Activated CD8-positive, alpha-beta memory T cell treated with anti-CD3 and anti-CD28 coated beads, Interleukin-2, amount 10 ng/mL, durations not matched to agents 7 days and 5 days (primary cell): ENCODE measurements at places on chromosomes 2 and 18.

DNA sequence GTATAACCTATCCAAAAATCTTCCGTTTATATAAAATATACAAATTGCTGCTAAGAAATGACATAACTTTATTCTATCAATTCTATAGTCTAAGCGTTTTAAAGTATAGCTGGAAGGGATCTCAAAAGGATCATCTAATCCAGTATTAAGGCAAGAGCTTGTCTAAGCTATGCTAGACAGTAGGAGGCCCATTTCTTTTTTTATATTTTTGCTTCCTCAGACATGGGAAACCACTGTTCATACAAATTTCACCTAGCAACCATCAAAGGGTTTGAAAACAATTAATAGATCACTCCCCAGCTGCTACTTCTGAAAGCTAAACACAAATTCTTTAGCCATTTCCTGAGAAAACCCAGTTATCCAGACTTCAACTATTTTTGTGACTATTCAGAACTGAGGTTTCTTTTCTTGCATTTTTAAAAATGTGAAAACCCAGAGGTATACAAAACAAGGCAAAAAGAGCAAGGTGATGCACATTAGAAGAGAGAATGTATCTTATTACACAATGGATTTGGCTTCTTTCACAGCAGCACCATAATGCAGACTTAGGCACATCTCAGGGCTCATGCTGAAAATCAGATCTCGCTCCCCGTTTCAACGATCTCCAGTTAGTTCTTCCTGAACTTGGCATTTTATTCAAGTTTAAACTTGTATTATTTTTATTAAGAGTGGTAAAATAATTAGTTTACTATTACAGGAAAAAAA, 274.4 kb downstream of the LRP1B start:
- DNase-seq, result no peak

DNA sequence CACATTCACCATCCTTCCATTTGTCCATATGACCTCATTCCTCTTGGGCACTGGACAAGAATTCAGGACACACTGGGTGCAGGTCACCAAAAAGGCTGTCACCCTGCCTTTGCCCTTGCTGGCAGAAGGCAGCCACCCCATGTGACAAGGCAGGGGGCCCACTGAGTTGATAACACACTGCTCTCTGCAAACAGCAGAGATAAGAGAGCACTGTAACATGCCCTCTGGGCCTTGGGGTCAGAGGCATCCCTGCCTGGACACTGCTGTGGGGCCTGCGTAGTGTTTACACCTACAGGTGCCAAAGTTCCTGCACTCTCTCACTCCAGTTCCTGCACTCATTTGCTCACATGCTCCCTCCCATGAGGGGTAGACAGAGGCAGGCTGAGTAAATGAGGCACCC, 344.7 kb upstream of the TCF4 start:
- DNase-seq, result no peak

DNA sequence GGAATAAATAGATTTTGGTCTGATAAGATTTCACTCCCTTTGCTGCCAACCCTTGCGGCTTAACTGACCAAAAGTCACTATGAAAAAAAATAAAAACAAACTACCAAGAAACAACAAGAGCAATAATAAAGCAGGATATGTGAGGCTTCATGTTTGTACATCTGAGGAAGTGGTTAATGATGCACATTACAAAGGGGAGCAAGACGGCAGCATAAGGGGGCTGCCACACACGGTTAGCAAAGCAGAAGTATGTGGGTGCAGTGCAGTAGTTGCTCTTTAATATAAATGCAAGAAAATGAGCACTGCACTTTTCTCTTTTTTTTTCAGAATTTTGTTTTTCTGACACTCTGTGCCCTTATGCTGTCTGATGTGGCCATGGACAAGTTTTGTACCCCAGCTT, 377.1 kb upstream of the CNTNAP5 start:
- no peak for DNase-seq

DNA sequence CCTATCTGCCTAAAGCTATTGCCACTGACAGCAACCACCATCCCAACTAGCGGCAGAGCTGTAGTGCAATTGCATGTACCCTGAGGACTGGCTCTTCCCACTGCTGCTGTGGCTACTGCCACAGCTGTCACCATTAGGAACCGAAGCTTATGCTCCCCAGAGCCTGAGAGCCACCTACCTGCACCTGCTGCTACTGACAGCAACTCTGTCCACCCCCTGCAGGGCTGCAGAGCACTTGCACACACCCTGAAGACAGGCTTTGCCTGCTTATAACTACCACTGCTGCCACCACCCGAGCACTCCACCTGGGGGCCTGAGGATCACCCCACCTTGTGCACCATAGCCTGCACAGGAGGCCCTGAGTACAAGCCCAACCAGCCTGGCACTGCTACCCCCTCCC, 217.6 kb upstream of the FOSL2 start:
- no peak for DNase-seq

- DNase-seq, result no peak
Observed at GRCh38 chr2:216626168-216626874, 6.9 kb upstream of the IGFBP2 start.

GRCh38 chr2:215691346-215691745, 255.5 kb upstream of the FN1 start:
- no peak for DNase-seq

- no peak for DNase-seq
Observed at GRCh38 chr2:64551851-64552250, 27.7 kb downstream of the AFTPH start.

- no peak for DNase-seq
Observed at GRCh38 chr2:68319398-68320117, at the start of gene CNRIP1. Gene CNRIP1 (minus strand): TSS chr2:68319949. CDS start chr2:68319400, 549 bp downstream.

DNA sequence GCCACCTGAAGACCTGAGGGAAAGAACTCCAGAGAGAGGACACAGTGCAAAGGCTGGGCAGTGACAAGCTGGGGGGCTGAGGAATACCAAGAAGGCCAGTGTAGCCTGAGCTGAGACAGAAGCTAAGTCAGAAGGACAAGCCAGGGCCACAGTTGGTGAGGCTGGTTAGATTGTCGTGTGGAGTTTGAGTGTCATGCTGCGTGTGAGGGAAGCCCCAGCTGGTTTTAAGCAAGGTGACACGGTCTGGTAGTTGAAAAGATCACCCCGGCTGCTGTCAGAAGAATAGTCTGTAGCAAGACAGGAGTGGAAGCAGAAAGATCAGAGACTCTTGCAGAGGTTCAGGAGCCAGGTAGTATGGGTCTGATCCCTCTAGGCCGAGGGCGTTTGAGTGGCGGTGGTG, 50.6 kb upstream of the RMDN2 start:
- no peak for DNase-seq

DNA sequence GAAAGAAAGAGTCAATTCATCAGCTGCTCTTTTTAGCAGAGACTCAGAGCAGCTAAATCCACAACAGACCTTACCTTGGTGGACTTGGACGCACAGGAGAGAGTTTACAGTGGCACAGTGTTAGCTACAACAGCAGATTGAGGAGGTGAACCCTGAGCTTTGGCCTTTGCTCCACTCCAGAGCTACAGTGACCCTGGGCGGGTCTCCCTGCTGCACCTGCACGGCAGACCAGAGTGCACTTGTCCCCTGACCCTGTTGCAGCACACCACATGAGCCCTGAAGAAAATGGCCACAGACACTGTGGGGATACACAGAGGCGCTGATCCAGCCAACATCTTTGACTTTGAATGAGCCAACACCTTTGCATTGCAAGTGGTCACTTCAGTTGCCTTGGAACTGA, 11.0 kb downstream of the SLC19A3 start:
- no peak for DNase-seq

GRCh38 chr18:9148203-9148552, 11.6 kb downstream of the ANKRD12 start:
- DNase-seq, result no peak

GRCh38 chr2:10775021-10775780, 37.4 kb downstream of the PDIA6 start:
- DNase-seq, result no peak
